ENCODE measurements at places on chromosomes 1 and 21.

- no peak for DNase-seq
These were observed 105.0 kb downstream of the KIAA0319L start for GRCh38 chr1:35452106-35452774.

GRCh38 chr1:157521056-157521455 lies 31.3 kb downstream of the FCRL5 start:
- no peak for DNase-seq

DNA sequence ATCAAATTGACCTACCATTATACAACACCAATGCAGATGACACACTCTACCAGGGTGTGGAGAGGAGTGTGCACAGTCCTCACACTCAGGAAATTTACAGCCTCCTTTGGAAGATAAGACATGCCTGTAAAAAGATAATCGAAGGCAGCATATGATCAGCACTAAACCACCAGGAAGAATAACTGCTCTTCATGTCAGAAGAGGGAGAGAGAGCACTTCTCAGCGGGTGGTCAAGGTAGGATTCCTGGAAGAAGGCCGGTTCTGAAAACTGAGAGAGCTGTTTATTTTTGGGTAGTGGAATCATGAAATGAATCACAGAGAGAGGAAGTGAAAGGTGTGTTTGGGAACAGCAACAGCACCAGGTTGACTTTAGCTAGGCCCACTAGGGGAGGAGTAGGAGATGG lies 14.0 kb upstream of the ZNF697 start:
- DNase-seq, result no peak

DNA sequence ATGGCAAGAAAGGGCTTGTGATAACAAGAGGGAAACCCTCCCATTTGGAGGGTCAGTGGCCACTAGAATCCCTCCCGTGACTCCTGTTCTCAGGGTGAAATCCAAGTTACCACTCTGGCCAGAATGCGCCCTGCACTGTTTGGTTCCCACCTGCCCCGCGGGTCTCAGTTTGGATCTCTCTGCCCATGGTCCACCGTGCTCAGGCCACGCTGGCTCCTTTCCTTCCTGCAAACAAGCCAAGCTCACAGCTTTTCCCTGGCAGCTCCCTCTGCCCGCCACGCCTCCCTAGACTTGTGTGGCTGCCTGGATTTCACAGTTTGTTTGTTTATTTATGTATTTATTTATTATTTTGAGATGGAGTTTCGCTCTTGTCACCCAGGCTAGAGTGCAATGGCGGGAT lies 179.5 kb upstream of the VAMP3 start:
- DNase-seq, result no peak

GRCh38 chr1:68174738-68175113 lies 57.6 kb downstream of the WLS start:
- no peak for DNase-seq

DNA sequence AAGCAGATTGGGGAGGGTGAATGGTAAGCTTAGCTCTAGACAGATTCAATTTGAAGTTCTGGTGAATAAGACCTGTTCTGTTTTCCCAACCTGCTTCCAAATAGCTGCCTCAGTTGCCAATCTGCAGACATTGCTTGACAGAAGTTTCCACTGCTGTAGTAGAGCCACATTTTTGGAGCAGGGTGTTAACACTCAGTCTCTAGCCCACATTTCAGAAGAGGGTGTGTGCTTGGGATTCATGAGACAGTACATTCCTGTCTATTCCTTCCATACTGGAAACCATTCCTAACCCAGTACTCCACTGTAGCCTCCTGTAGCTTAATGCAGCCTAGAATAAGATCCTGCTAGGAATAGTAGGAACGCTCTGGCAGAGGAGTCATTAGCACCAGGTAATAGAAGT lies 450.5 kb downstream of the NUF2 start:
- no peak for DNase-seq

DNA sequence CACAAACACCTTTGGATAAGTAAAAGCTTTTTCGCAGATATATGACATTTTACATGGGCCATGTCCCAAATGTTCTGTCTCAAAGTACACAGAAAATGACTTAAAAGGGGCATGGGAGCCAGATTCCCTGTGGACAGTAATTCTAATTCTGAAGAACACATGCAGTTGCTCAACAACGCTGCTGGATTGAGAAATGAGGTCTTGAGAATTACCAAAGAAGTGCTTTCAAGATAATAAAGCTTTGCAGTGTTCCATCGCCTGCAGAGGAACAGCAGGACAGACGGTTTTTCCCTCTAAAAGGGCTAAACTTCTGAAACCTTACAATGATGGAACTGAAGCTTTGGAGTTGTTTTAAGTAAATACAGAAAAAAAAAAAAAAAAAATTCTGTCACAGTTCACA lies 55.3 kb upstream of the HSPA13 start:
- DNase-seq, result no peak

- DNase-seq, result no peak
These were observed 592 bp downstream of the AGRN start for GRCh38 chr1:1020415-1021009.

DNA sequence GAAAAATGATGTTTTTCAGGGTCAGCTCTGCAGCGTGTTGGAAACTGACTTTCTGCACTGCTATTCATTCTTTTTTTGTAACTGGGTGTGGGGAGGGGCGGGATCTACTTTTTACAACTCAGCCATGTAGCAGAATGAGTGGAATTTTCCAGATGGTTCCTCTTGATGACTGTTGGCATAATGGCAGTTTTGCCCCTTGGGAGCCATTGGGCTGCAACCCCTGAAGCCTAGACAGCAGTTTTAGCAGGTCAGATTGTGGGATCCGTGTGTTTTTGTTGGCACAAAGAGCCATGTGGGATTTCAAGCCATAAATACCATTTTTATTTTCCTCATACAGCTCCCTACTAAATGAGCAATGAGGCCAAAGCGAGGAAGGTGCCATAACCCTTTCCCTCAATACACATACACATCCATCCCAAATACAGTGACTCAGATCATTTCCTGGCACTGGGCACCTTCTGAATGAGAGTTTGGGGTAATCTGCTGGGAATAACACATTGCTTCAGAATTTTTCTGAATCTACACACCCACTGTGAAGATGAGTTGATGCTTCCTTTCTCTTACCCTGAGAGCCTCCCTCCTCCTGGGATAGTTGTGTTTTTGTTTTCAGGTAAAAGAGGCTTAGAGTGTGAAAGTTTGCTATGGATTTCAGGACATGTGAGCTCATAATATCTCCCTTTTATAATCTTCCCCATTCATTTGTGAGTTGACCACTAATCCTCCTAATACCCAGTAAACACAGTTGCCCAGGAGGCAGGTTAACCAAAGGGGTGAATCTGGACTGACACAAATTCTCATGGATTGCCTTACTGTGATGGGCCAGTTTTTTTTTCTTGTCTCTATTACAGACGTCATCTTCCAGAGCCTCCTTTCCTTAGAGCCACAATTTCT lies 13.1 kb downstream of the S100A10 start:
- DNase-seq, result no peak

- DNase-seq, result no peak
These were observed 5.8 kb downstream of the PDZK1 start for GRCh38 chr1:145701306-145701862.

DNA sequence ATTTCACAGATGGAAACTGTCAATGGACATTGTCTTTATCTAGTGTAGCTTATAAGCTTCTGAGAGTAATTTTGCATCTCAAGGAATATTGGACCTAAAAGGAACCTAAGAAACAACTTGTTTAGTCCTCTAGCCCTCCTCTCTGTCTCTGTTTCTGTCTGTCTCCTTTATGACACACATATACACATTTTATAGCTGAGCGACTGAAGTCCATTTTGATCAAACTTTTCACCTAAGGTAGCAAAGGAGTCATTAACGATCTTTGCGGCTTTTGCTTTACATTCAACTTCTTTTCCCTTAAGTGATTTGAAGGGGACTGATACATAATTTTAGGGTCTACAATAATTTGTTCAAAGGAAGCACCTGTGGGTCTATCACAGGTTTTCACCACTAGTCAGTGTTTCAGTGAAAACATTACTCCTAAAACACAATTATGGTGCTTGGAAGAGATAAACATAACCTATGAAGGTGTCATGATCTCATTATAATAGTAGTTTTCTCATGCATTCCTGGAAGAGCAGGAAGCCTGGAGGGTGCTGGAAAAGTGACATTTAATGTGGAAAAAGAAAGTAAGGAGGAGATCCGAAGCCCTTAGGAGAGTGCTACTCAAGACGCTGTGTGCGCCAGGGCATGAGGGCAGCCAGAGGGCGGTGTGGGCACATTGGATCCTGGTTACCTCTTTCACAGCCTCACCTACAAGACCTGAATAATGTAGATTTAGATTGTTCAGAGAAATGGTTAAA lies 248.6 kb downstream of the DNM3 start:
- peak; percentile 33 for DNase-seq

DNA sequence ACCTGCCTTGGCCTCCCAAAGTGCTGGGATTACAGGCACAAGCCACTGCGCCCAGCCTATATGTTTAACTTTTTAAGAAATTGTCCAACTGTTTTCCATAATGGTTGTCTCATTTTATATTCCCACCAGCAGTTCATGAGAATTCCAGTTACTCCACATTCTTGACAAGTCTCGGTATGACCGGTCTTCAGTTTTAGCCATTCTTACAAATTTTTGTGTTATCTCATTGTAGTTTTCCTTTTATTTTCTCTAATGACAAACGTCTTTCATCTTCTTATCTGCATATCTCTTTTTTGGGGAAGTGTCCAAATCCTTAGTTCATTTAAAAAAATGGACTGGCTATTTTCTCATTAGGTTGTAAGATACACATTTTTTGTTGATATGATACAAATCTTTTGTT lies 132.5 kb downstream of the HS2ST1 start:
- no peak for DNase-seq

DNA sequence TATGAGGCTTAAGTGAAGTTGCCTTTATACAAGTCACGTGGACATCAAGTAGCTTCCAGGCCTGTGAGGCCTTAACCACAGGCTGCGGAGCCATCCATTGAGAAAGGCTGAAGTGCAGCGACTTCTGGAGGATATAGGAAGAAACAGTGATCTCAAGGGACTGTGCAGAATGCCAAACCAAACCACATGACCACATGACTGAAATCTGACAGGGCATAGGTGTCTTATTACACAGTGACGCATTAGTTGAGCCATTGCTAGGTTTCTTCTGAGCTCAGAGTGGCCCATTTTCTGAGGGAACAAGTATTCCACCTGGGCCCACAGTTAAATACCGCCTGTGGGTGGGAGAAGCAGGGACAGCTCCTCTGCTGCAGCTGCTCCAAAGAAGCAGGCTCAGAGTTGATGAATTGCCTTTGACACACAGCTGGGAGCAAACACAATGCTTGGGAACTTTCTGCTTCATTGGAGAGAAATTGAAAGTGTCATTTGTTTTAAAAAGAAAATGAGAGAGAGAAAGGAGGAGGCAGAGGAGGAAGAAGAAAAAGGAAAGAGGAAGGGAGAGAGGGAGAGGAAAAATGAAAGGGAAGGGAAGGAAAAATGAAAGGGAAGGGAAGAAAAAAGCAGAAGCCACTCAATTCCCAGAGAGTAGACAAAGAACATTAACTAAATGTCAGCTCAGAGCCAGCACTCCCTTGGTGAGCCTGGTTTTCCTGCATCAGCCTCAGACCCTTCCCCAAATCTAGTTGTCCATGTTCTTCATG lies 94.4 kb downstream of the COLGALT2 start:
- DNase-seq, result peak; percentile 92

DNA sequence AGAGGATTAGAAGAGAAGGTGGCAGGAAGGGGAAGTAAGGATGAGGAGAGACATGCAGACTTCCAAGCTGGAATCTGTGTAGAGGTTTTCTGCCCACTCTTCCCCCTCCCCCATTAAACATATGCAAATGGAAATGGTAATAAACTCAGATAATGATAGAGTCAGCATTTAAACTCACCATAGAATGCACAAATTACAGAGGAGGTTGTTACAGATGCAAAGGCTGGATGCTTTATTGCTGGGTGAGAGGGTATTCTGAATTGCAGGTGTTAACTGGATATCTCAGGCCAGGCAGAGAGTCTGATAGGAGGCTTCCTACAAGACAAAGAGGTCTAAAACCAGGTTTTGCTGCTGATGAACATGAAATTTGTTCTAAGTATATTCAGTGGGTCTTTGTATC lies 372.5 kb downstream of the SEC16B start:
- no peak for DNase-seq

DNA sequence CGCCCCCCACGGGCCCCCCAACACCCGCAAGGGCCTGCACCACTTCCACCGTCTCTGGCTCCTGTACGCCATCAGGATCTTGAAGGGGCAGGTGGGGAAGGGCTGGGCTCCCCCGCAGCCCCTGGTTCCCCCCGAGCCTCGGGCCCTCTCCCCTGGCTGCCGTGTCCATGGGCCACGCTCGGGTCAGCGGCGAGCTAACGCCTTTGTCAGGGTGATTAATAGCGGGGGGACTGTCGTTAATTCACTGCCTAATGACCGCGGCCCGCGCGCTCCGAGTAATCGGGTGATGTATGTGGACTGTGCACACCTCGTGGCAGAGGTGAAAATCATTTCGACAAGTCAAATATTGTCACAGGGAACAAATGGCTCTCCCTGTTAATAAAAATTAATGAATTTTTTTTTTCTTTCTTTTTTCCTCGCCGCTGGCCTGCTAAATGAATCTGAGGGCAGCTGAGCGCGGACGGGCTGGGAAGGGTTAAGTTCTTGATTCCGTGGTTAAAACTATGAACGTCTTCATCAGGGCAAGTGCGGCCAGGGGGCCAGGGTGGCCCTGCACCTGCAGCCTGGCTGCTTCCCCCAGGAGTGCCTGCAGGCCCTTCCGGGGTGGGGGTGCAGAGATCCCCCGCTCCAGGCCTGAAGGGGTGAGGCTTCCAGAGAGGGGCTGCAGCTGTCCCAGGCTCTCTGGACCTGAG lies 100.8 kb downstream of the PRDM16 start:
- no peak for DNase-seq

DNA sequence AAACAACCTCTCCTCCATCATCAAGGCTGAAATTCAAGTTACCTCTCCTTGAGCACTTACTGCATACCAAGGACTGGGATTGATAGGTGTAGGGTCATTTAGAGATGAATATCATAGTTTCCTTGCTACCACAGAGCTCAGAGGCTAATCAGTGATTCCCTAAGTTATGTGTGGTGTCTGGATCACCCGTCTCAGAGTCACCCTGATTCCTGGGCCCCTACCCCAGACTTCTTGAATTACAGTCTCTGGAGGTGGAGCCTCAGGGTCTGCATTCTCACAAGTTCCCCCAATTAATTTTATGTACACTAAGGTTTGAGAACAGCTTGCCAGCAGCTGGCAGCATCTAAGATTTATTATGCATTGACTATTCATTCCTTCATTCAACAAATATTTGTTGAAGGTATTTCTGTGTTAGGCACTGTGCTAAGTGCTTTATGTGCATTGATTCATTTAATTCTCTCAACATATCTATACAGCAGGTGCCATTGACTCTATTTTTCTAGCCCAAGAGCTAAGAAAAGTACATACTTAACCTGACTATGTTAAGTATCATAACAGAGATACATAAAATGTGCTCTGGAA lies 182.9 kb upstream of the FGGY start:
- DNase-seq, result no peak
